ENCODE measurements at places on chromosomes 6 and 20.
A peak's percentile ranks its signal among the peaks of the same experiment; 100 is the strongest.

DNA sequence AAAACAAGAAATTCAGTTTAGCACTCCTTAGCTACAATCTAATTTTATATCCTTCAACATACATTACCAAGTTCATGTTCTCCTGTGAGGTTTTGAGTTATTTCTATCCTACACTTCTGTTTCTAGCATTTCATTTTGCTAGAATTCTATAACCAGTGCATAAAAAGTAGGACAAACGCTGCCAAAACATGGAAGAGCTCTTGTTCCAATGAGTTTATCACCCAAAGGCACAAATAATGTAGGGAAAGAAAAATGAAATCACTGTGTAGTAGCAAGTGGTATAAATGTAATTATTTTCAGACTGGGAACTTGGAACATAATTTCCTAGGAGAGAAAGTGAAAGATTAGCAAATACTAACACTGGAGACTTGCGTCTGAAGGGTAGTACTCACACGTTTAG is 413.3 kb upstream of the NRSN1 start:
- DNase-seq, result no peak

- no peak for DNase-seq
These were observed 42.4 kb downstream of the SLC2A10 start for GRCh38 chr20:46751856-46752255.

GRCh38 chr6:108877046-108877751 is 29.0 kb downstream of the ARMC2 start:
- no peak for DNase-seq

GRCh38 chr20:62063981-62064769 is 1.5 kb downstream of the TAF4 start:
- no peak for DNase-seq

DNA sequence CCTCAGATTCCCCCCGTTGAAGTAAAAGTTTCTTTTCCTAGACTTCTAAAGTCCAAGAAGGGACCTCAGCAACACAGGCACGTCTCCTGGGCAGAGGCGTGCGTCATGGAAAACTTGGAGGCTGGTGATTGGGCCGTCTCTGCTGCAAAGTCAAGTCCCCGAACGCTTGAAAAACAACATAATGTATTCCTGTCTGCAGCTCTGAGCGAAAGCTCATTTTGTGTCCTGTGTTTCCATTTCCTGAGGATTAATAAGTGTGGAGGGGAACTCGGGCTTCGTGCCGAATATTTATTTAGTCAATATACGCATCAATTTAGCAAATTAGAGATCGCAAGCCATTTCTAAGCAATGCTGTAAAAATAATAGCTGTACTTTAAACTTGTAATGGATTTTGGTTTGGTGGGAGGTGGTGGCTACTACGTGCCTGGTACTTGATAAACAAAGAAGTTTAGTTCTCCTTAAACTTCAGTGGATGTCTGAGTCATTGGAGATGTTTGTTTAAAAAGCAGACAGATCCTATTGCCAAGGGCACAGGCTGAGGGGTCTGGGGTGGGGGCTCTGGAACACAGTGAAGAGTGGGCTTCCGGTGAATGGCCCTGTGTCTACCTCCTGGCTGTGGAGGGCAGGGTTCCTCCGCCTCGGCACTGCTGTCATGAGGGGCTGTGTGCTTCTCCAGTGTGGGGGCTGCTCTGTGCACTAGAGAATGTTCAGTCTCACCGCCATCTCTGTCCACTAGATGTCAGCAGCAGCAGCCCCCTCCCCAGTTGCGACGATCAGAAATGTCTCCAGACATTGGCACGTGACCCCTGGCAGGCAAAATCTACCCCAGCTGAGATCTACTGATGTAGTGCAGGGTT is 21.8 kb downstream of the PCK1 start:
- no peak for DNase-seq

DNA sequence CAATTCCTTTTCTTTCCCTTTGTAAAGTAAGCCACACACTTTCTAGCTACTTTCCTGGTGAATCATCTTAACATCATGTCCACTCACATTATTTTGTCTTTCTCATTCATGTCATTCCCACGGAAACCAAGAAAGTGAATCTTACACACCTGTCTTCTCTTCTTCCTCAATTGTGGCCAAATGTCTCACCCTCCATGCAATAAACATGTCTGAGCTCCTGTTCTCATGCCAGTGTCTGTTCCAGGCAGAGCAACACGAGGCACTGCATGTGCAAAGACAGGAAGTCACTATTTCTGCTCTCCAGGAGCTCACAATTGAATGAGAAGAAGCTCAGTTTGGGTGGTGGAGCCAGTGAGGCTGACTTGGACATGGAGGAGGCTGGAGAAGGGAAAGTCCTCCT is 29.0 kb upstream of the TMEM244 start:
- DNase-seq, result no peak

DNA sequence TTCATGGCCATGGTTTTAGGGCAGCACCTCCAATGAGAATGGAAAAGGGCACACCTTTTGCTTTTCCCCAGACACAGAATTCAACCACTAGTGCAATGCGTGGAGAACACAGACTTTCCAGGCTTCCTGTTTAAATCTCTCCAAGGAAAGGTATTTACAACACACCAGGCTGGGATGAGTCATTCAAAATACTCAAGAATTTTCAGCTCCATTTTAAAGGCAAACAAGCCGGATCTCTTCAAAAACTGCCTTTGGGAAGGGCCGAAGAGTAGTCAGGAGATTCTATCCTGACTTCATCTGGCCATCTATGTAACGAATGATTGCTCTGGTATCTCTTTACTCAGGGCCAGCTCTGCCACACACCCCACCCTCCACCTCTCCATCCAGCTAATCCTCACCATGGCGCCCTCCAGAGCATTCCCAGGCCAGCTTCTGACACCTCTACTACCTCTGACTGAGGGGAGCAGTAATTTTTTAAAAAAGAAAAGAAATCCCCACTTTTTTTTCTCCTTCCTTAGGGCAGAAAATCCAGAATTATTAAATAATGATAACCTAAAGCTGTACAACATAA is 254.6 kb downstream of the LY86 start:
- no peak for DNase-seq

- DNase-seq, result no peak
These were observed 298.2 kb upstream of the MARCKS start for GRCh38 chr6:113558966-113559365.

DNA sequence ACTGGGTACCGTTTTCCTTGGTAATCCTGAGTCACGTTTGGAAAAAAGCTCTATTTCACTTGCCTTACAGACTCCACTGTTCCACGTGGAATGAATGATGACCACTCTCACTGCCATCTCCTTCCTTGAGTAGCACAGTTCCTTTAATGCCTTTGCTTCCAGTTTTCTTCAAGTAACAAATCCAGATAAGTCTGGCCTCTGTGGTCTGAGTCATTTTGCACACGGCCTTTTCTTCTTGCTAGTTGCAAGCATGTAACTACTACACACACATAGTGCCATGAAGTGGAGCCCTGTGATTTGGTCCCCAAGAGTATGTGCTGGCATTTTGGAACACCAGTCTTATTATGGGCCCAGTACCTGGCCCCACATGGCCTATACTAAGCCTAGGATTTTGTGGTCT is 182.8 kb downstream of the SASH1 start:
- DNase-seq, result no peak

DNA sequence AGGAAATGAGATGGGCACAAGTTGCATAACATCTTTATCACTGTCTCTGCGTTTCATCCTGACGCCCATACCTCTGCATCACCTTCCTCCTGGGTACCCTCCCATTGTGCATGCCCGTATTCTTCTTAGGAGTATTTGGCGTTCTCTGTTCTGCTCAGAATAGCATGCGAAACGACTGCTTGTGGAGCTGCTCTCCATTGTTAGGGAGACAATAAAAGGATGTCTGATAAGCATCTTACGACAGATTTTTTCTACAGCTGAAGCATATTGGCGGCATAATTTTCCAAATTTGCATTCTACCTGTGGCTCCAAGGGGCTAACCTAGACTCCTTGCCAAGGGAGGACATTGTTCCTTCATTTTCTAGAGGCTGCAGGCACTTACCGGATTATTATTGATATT is 118.6 kb downstream of the EDN1 start:
- DNase-seq, result no peak

DNA sequence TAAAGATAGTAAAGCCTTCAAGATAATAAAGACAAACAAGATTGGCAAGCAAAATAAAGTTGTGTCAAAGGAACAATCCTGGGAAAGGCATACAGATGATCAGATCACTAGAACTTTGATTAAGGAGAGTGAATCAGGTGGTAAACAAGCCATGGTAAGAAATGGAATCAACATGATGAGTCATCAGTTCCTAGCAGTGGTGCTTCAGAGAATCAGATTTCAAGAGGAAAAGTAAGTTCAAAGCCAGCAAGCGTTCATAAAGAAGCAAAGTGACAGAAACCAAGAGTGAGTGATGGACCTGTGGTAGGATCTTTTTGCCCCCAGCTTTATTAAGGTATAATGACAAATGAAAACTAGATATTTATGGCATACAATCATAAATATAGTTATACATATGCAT is 340.4 kb downstream of the TPBG start:
- DNase-seq, result no peak

- peak; percentile 70 for DNase-seq
These were observed 99.7 kb downstream of the IRF4 start for GRCh38 chr6:491233-491632.

- DNase-seq, result no peak
These were observed 148.1 kb upstream of the TCF21 start for GRCh38 chr6:133740816-133741215.

DNA sequence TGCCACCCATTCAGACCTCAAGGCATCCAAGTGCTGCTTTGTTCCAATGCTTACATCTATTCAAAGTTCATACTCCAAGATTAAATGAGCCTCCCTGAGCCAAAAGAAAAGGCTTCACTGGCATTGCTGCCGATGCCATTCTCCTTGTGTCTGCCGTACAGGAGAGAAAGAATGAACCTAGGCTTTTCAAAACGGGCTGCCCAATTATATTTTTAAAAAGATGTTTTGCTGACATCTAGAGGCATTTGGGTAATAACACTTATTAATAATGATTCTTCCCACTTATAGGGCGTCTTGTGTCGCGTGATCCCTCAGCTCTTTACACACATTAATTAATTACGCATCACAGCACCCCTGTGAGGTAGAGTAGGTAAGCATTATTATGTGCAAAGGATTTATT is 545.6 kb downstream of the PKHD1 start:
- no peak for DNase-seq

DNA sequence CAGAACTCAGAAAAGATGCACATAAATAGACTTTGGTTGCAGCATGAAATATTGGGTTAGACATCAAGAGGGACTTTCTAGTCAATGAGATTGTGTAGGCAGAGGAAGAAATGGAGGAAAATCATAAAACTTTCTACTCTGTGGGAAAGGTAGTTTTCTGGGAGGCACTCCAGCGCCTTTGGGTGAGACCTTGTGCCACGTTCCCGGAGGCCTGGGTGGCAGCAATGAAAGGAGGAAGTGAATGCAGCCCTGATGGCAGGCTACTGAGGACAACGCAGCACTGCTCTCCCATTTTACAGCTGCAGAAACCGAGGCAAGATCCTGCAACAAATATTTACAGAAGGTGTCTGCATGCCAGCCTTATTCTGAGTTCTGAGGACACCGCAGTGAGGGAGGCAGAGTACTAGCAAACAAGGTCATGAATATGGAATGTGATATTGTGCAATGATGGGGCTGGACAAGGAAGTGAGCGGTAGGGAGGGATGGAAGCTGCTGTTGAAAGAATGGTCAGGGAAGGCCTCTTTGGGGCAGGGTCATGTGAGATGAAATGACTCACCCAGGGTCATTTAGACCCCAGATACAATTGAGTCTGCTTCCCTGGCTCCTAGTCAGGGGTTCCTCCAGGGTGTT is 159.1 kb downstream of the TFAP2C start:
- no peak for DNase-seq

DNA sequence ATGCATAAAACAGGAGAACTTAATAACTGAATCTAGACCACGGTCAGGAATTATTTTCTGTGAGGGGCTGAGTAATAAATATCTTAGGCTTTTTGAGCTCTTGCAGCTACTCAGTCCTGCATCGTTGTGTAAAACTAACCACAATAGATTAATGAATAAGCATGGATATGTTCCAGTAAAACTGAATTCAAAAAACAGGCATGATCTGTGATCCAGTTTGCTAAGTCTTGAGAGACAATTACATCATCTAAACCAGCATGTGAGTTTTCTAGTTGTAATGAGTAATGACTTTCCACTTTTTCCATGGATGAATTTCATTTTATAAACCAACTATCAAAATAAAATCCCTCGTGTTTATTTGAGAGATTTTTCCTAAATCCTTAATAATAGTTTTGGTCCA is 336.8 kb downstream of the RFPL4B start:
- no peak for DNase-seq

GRCh38 chr20:23596579-23597250 is 9.0 kb downstream of the CST9 start:
- DNase-seq, result no peak

GRCh38 chr6:34044945-34045595 is 100.8 kb downstream of the GRM4 start:
- no peak for DNase-seq

DNA sequence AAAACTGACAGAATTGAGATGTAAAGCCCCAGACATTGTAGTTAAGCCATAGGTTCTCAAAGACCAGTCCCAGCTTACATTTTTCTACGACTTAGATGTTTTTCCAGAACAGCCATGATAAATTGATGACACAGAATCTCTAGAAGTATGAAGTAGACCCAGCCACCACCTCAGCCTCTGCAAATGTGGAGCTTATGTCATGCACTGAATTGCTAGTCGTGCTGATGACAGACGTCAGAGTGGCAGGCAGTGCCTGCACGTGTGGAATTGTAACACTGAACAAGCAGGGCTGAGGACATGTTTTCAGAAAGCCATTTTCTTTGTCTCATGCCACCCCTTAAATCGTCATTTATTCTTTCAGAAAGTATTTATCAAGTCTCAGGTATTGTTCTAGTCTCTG is 72.4 kb upstream of the TMEM181 start:
- DNase-seq, result no peak

DNA sequence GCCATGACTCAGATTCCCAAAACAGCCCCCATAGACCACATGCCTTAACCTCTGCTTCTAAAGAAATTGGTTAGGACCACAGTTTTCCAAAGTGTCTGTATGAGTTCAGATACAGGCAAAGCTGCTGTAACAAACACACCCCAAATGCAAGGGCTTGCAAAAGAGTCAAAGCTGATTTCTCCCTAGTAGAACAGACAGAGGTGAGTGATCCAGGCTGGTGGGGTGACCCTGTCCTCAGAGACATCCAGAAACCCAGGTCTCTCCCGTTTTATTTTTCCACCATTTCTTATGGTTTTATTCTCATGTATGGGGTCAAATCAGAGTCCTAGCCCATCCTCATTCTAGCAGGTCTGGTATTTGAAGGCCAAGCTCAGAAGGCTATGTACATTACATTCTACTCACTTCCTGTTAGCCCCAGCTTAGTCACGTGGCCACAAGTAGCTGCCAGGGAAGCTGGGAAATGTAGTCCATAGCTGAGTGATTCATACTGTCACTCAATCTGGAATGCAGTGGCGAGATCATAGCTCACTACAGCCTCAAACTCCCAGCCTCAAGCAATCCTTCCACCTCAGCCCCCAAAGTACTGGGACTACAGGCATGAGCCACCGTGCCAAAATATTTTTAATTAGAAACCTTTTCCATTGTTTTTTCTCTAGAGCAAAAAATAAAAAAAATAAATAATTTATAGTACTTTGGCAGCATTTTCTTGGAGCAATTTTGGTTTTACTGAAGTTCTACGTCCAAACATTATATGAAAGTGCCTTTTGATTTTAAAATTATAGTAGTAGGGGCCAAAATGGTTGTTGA is 175.2 kb downstream of the ZMYND8 start:
- peak; percentile 16 for DNase-seq

- DNase-seq, result no peak
These were observed 17.8 kb upstream of the HELZ2 start for GRCh38 chr20:63591786-63592355.

GRCh38 chr6:150100745-150101144 is 31.8 kb upstream of the ULBP3 start:
- DNase-seq, result no peak

- no peak for DNase-seq
These were observed 25.6 kb downstream of the HLA-G start for GRCh38 chr6:29853245-29853644.

Measured in activated CD4-positive, alpha-beta T cell treated with anti-CD3 and anti-CD28 coated beads, Interleukin-2, amount 50 U/mL, for 48 hours (primary cell).